ENCODE measurements at places on chromosomes 1 and 21.

GRCh38 chr1:153655333-153655732, 3.2 kb upstream of the SNAPIN start:
- H3K36me3 ChIP-seq: no peaks in the 10 kb centered on the region
- no peak overlapping the region for H3K4me3 ChIP-seq
- H3K27ac ChIP-seq: no peak overlapping the region
- H3K27me3 ChIP-seq: no peaks in the 10 kb centered on the region
- DNase-seq: no peak

DNA sequence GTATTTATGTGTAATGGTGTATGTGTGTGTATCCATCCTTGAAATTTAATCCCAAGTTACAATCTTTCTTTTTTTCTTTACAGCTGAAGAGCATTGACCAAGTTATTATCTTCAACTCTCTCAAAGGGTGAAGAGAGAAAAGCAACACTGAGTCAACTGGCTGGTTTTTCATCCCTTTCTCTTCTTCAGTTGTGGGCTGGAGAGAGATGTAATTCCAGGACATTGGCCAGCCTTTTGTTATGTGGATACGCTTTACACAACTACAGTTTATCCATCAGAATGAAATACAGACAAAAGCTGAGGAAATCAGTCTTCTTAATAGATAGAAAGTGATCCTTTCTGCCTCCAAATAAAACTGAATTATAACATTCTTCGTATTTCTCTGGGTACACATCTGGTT, 357.0 kb upstream of the NCAM2 start:
- H3K4me3 ChIP-seq: no peak overlapping the region
- no peaks in the 10 kb centered on the region for H3K36me3 ChIP-seq
- H3K27me3 ChIP-seq: no peaks in the 10 kb centered on the region
- no peak for DNase-seq

- H3K27me3 ChIP-seq: no peaks in the 10 kb centered on the region
- no peak for DNase-seq
- no peak overlapping the region for H3K4me3 ChIP-seq
- no peaks in the 10 kb centered on the region for H3K4me1 ChIP-seq
Measured at GRCh38 chr1:64006276-64007051, 197.0 kb upstream of the UBE2U start.

GRCh38 chr1:7485826-7486225, 285.3 kb upstream of the VAMP3 start:
- no peaks in the 10 kb centered on the region for H3K36me3 ChIP-seq
- H3K27me3 ChIP-seq: no peaks in the 10 kb centered on the region
- DNase-seq: no peak
- H3K4me1 ChIP-seq: no peaks in the 10 kb centered on the region
- no peak overlapping the region for H3K27ac ChIP-seq

GRCh38 chr1:112762541-112763500, 47.7 kb upstream of the PPM1J start:
- no peak for DNase-seq
- no peaks in the 10 kb centered on the region for H3K36me3 ChIP-seq
- H3K27me3 ChIP-seq: no peaks in the 10 kb centered on the region
- no peak overlapping the region for H3K27ac ChIP-seq
- no peaks in the 10 kb centered on the region for H3K4me1 ChIP-seq
- H3K4me3 ChIP-seq: no peak overlapping the region

- no peaks in the 10 kb centered on the region for H3K27me3 ChIP-seq
- H3K27ac ChIP-seq: no peak overlapping the region
- no peak overlapping the region for H3K4me3 ChIP-seq
Measured at GRCh38 chr21:41600116-41600515, 92.2 kb upstream of the TMPRSS2 start.

DNA sequence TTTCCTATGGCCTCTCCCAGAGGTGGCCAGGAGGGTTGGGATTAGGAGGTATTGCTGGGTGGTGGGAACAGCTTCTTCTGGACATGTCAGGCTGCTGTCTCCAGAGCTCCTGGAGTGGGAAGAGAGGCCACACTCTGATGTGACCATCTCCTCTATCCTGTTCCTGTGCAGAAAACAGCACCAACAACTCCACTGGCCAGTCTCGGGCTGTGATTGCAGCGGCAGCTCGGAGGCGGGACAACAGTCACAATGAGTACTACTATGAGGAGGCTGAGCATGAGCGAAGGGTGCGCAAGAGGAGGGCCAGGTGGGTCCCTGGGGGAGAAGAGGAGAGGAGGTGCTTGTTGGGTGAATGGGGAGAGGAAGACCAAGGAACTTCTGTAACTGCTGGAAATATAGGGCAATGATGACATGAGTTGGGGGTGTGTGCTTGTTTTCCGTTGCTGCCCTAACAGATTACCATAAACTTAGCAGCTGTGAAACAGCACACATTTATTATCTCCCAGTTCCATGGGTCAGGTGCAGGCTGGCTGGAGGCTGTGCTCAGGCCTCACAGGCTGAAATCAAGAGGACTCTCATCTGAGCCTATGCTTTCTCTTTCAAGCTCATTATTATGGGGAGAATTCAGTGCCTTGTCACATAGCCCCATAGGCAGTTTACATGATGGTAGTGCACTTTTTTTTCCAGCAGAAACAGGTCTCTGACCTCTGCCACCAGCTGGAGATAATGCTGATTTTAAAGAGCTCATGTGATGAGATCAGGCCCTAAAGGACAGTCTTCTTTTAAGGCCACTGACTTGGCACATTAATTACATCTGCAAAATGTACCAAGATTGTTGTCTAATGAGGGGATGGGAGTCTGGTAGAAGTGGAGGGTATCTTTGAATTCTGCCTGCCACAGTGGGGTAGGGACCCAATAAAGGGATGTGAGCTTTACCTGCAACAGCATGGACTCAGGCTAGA, 20.8 kb downstream of the VANGL2 start:
- no peak overlapping the region for H3K27ac ChIP-seq
- no peak overlapping the region for H3K4me3 ChIP-seq
- no peaks in the 10 kb centered on the region for H3K4me1 ChIP-seq
- H3K36me3 ChIP-seq: no peaks in the 10 kb centered on the region

GRCh38 chr1:54355931-54356679, 50.1 kb downstream of the SSBP3 start:
- peak; percentile 40 for DNase-seq
- no peak overlapping the region for H3K27ac ChIP-seq
- peak overlapping the region; percentile 16 for H3K4me3 ChIP-seq
- no peaks in the 10 kb centered on the region for H3K36me3 ChIP-seq

DNA sequence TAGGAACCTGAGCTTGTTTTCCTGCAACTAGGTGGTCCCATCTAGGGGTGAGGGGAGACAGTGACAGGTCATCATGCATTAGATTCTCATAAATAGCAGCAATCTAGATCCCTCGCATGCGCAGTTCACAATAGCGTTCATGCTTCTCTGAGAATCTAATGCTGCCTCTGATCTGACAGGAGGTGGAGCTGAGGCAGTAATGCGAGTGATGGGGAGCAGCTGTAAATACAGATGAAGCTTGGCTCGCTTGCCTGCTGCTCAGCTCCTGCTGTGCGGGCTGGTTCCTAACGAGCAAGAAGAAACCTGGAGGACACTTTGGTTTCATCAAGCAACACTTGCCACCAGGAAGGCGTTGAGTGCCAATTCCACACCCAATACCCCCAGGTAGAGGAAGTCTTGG, 95.1 kb upstream of the OLIG2 start:
- DNase-seq: no peak
- peaks cover 42% of the 10 kb centered on the region for H3K4me1 ChIP-seq
- no peak overlapping the region for H3K27ac ChIP-seq
- H3K27me3 ChIP-seq: no peaks in the 10 kb centered on the region

Measured in CD8-positive, alpha-beta memory T cell (primary cell).